IPS DF 19.7 (cell line): ENCODE measurements at places on chromosomes 6 and 20.

DNA sequence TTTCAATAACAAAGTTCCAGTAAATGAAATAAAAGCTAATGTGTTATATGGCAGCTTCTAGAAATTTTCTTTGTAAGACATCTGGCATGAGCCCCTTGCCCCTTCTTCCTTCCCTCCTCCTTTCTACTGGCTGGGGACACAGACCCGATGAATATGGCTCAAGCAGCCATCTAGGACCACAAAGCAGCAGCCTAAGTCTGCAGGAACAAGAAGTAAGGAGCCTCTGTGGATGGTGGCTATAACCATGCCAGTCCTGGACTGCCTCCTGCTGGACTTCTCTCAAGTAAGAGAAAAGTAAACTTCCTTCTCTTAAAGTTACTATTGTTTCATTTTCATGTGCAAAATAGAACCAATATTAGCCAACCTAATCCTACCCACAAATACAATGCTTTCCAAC lies 114.9 kb upstream of the DST start:
- DNase-seq = no peak

GRCh38 chr6:139443231-139444112 lies 69.0 kb upstream of the CITED2 start:
- no peak for DNase-seq

DNA sequence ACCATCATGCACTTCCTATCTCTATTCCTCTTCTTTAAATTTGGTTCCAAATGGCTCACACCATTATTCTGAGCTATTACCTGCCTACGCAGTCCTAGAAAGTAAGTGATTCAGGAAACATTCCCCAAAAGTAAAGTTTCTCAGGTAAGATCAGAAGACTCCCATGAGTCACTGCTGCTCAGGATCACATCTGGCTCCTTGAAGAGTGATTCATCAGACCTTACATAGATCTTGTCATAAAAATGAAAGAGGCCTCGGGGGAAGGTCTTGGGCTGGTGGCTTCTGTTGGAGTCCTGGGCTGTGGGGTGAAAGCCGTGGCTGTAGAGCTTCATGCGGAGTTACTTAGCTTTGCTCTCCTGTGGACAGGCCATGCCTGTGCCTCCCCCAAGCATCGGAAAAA lies 35.9 kb downstream of the PLG start:
- DNase-seq = no peak

- DNase-seq = no peak
These were observed 30.0 kb upstream of the SALL4 start for GRCh38 chr20:51832276-51832675.

GRCh38 chr6:138570725-138571029 lies 71.4 kb upstream of the NHSL1 start:
- DNase-seq = no peak

GRCh38 chr6:144195671-144196270 lies 45.5 kb downstream of the STX11 start:
- DNase-seq = no peak

GRCh38 chr6:21321531-21321930 lies 272.0 kb upstream of the SOX4 start:
- no peak for DNase-seq

- no peak for DNase-seq
These were observed 3.0 kb downstream of the TCEA2 start for GRCh38 chr20:64065974-64066343.

- no peak for DNase-seq
These were observed 43.8 kb downstream of the RALGAPA2 start for GRCh38 chr20:20668639-20669038.

DNA sequence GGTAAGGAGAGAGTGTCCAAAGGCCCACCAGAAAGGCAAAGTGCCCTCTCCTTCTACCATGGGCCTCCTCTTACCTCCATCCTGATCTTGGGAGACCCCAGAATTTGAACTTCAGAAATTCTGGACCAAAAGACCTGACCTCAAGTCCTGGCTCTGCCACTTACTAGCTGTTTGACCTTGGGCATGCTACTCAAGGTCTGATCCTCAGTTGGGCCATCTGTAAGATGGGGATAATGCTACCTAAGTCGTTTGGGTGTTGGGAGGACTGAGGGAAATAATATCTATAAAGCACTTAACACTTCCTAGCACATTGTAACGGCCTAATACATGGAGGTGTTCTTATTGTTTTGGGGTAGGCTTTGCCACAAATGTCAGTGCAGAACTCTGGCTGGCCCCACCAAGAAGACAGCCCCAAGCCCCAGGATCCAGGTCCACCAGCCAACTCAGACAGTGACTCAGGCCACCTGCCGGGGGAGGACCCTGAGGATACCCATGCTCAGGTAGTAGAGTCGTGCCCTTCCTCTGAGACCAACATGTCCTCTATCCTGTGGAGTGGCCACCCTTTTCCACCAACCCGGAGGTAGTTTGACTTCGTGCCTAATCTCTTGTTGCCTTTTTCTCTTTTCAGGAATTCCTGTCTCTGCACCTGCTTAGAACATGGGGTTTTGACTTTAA lies 2.7 kb downstream of the PRICKLE4 start:
- no peak for DNase-seq
